ENCODE measurements at places on chromosomes 13 and 19.

DNA sequence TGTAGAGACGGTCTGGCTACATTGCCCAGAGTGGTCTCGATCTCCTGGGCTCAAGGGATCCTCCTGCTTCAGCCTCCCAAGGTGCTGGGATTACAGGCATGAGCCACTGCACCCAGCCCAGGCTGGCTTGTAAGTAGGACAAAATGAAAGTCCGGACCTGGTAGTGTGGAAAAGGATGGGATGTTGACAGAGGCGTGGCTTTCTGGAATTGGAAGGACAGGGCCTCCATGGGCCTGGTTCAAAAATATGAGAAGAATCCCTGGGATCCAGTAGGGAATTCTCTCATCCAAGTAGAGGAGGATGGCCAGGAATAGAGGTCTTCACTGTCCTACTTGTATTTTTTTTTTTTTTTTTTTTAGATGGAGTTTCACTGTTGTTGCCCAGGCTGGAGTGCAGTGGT is 64.9 kb downstream of the TRPM4 start:
- DNase-seq: no peak

GRCh38 chr13:36858290-36858689 is 39.3 kb downstream of the RFXAP start:
- no peak for DNase-seq

DNA sequence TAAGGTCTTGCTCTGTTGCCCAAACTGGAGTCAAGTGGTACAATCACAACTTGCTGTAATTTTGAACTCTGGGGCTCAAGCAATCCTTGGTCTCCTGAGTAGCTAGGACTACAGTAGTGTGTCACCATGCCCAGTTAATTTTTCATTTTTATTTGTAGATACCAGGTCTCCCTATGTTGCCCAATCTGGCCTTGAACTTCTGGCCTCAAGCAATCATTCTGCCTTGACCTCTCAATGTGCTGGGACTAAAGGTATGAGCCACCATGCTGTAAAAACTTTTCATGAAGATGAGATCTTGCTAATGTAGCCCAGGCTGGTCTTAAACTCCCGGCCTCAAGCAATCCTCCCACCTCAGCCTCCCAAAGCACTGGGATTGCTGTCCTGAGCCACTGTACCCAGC is 15.1 kb upstream of the NAA16 start:
- DNase-seq: no peak

DNA sequence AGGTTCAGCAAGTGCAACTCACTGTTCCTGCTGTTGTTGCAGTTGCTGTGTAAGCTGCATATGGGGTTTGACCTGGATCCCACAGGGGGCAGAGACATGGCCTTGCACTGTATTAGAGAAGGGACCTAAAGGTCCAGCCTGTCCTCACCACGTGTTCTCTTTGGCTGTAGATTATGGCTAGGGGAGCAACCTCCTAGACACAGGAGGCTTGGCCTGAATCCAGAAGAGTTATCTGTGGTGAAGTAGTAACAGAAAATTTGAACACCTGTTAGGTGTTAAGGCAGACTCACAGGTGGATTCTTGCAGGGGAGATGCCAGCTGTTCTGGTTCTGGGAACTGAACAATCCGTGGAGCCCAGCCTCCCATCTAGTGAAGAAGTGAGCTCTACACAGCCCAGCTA is 3.4 kb upstream of the CYP4F11 start:
- no peak for DNase-seq

DNA sequence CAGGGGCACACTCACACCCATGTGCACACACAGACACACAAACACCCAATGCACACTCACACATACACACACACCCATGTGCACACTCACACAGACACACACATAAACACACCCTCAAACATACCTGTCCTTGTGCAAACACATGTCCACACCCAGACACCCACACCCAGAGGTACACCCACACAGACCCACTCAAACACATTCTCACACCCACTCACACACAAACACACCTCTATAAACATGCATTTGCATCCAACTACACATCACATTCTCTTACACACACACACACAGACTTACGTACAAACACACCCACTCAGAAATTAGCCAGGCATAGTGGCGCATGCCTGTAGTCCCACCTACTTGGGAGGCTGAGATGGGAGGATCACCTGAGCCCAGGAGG is 31.4 kb downstream of the FBN3 start:
- DNase-seq: no peak

GRCh38 chr13:28540612-28541011 is 45.7 kb upstream of the FLT1 start:
- no peak for DNase-seq

GRCh38 chr19:50046649-50047503 is 21.1 kb downstream of the ZNF473 start:
- DNase-seq: peak; percentile 30

DNA sequence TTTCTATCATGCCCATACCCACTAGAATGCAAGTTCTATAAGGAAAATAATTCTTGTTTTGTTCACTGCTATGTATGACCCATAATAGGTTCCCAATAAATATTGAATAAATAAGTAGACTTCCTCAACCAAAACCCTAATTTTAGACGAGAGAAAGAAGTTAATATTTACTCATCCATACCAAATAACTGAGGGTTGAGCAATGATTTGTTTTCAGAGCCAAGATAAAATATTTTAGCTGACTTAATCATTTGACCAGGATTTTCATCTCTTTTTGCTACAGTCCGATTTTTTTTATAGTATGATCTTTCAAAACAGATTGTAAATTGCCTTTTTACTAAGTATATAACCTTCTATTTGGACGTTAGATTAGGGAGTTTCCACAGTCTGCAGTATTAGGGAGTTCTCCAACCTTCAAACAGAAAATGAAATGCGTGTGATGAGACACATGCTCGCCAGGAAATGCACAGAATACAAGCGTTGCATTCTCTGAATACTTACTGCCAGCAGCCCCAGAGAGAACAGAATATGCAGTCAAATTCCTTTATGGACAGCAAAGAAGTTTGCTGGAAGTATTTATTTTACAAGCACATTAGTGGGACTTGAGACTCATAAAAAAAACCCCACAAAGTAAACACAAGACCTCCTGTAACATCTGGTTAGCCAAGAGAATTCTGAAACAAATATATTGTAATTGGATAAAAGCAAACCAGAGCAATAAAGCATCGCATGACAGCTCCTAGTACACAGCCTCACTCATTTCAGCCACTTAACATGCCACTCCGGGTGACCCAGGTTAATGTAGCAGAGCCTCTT is 230.0 kb downstream of the MYO16 start:
- DNase-seq: no peak

DNA sequence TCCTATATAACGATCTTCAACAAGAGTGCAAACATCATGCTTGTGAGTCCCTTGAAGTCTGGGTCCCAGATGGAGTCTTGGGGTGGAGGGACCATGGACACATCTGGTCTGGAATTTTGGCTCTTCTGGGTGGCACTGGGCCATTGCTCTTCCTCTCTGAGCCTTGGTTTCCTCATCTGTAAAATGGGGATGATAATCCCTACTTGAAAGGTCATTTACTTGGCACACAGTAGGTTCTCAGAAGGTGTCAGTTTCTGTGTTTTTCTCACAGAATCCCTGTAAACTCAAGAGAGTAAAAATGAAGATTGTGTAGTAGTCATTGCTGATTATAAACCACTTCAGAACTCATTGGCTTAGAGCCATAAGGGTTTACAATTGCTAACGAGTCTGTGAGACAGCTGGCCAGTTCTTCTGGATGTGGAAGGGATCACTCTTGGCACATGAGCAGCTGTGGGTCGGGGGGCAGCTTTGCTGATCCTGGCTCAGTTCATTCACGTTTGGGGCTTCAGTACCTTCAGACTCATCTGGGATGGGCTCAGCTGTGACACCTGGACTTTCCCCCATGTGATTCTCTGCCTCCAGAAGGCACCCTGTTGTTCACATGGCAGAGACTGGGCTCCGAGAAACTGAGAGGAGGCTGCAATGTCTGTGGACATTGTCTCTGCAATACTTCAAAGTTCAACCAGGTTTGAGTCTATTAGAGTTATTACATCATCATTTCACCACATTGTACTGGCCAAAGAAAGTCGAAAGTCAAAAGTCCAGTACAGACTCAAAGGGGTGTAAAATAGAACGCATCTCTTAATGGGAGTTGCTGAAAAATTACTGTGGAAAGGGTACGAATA is 7.8 kb downstream of the CYP4F12 start:
- DNase-seq: no peak

- no peak for DNase-seq
Observed at GRCh38 chr13:24273926-24274325, 35.5 kb upstream of the C1QTNF9 start.

GRCh38 chr13:61255040-61255796 is 160.4 kb downstream of the PCDH20 start:
- no peak for DNase-seq

DNA sequence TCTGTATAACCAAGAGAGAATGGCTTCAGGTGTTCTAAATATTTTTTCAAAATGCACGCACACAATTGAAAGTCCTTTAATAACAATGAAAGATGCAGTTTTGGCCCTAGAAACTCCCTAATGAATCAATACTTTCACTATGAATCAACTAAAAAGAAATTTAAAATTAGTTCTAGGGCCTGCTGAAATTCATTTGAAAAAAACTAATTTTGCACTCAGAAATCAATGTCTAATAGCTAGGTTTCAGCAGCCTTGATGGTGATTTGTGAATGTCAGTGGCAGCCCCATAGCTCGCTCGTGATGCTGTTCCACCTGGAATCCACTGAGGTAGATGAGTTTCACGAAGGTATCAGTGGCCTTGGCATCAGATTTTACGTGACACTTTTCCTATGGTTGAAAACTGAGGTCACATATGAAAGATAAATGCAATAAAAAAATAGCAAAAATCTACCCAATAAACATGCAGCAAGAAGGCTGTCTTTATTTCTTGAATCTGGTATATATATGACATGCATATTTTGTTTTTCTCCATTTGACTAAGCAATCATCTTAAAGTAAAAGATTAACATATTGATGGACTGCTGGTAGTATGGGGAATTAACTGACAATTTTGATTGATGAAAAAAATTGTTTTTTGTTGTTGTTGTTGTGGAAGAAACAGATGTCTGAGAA is 141.0 kb downstream of the AKAP11 start:
- DNase-seq: no peak

- DNase-seq: no peak
Observed at GRCh38 chr19:6270076-6270745, 9.6 kb downstream of the MLLT1 start.

DNA sequence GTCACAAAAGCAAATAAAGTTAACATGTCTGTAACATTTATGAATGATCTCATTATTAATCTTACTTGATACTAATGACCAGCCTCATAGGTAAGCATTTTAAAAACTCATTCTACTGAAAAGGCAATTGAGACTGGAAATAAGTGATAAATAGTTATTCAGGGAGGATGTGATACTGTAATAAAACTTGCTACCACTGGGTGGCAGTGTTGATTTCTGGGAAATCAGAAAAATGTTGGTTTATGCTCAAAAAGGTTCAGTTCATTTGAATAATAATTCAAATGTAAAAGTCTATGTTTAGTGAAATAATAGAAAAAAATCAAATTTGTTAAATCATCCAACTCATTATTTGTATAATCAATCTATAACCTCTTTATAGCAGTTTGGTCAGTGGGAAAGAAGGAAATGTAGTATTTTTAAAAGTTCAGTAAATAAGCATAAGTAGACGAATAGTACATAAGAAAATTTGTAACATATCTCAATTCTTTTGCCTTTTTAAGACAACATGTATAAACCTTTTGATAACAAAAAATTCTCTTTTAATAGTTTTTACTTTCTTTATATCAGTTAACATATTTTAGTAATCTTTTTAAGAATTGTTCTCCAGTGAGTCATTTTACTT is 9.6 kb downstream of the ABHD13 start:
- no peak for DNase-seq

DNA sequence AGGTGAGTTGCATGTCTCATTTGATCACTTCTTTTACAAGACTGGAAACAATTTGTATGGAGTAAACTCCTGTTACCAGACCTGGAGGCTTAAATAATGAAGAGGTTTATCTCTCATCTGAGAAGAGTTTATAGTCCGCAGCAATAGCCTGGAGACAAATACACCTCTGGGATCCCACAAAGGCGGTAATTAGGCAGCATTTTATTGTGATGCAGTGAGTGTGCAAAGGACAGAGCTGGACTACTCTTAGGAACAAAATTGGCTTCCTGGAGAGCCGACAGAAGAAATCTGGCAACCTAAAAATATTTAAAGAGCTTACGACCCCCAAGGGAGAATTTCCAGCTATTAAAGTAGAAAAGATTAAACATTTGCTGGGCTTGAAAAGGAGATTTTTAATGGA is 11.8 kb upstream of the KATNAL1 start:
- no peak for DNase-seq

DNA sequence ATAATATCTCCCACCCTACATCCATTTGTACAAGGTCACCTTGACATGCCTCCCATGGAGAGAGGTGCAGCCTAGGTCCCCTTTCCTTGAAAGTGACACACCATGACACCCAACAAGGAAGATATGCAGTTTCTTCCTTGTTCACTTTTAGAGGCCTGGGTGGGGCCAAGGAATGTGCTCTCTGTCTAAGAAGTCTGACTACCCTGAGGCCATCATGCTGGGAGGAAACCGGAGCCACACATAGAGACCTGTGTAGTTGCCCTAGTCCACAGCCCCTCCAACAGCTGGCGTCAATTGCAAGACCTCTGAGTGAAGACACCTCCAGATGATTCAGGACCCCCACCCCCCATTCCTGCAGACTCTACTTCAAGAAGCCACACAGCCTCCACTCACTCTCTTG is 11.0 kb downstream of the SYDE1 start:
- DNase-seq: no peak

DNA sequence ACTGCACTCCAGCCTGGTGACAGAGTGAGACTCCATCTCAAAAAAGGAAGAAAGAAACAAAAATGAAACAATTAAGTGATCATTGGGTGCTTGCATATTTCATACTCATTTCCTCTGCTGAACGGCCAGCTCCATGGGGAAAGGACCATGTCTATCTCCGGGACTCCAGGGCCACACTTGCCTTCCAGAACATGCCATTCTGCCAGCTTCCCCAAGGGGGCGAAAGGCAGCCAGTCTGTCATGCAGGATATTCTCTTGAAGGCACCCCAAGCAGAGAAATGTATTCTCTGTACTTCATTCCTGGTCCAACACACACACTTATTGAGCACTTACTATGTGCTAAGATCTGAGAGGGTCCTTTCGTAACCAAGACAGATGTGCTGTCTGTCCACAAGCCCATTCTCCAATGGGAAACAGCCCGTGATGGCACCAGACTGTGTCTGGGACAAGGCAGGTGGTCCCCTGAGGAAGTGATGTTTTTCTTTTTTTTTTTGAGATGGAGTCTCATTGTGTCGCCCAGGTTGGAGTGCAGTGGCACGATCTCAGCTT is 10.2 kb upstream of the CARM1 start:
- peak; percentile 13 for DNase-seq

GRCh38 chr13:111944171-111944583 is 122.8 kb upstream of the SOX1 start:
- DNase-seq: no peak

- DNase-seq: peak; percentile 69
Observed at GRCh38 chr19:35643255-35644205, 2.0 kb downstream of the ETV2 start.

GRCh38 chr19:30783936-30784335 is 411.8 kb downstream of the ZNF536 start:
- DNase-seq: no peak

Measured in activated T-cell treated with anti-CD3 and anti-CD28 coated beads for 24 hours (primary cell).